ENCODE measurements at places on chromosomes 6 and 20. TPM values are rescaled to one million over a fixed set of nuclear protein-coding genes. Genes with fewer than 3 reads are reported as not detected.

TSBP1 gene
- not detected for total RNA-seq

ZC3H12D gene
- not detected for total RNA-seq

PTCHD4 gene
- 3.0 TPM for total RNA-seq

LPA gene
- total RNA-seq, result not detected

TRERF1 gene
- 1.8 TPM for total RNA-seq

ABHD16B gene
- total RNA-seq, result not detected

Measured in smooth muscle cell of bladder (primary cell).